ENCODE measurements at places on chromosomes 7 and 10.
A peak's percentile ranks its signal among the peaks of the same experiment; 100 is the strongest.

DNA sequence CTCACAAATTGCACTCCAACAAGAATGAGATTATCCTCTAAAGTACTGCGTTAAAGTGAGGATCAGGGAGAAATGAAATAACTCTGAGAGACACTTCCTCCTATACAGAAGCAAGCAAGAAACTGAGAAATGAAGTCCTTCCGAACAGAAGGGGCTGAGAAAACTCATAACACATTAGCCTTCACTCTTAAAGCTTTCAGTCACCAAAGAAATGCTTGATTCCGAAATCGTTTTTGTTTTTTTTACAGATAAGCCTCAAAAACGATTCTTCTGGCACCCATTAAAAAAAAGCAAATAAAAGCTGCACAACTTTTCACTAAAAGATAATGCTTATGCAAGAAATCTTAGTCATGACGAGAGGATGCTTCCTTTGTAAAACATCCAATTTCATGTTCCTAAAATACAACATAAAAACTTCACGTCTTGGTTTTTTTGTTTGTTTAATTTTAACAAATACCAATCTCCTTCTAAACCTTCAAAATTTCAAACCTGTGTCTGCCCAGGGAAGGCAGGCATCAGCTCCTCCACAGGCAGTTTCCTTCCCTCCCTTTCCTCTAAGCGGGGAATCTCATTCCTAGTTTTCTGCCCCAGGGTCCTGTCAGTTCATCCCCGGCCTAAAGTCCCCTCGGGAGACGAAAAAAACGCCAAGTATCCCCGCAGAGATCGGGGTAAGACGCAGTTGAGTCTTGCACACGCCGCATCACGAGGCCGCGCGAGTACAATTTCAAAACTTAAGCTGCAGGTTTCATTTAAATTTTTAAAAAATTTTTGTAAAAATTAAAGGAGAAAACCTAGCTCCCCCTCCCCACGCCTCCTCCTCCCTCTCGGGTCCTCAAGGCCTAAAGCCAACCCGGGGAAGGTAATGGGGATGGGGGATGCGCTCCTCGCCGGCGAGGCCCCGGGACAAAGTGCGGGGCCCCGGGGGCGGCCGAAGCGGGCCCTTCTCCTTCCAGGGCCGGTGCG is 1.1 kb downstream of the BAZ1B start:
- peak; percentile 21 for DNase-seq

- no peak for DNase-seq
Measured at GRCh38 chr10:123479640-123480039, 186.5 kb upstream of the GPR26 start.

- no peak for DNase-seq
Measured at GRCh38 chr10:34824870-34825269, 9.8 kb upstream of the PARD3 start.

GRCh38 chr10:106661133-106661766 is 503.3 kb downstream of the SORCS1 start:
- DNase-seq: no peak

- no peak for DNase-seq
Measured at GRCh38 chr7:133510326-133511055, 257.6 kb downstream of the EXOC4 start.

DNA sequence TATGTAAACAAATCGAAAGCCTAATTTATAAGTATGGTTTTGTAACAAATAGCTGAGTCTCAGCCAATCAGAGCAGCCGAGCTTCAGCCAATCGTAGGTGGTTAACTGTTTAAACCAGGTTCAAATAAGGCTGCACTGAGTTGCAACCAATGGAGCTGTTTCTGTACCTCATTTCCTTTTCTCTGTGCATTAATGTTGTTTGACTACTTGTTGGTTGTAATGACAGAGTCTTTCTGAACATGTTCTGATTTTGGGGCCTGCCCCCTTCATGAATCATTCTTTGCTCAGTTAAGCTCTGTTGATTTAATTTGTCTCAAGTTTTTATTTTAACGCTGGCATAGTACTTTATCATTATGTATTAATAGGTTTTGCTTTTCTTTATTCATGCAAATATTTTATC is 14.6 kb downstream of the OTUD1 start:
- DNase-seq: no peak

DNA sequence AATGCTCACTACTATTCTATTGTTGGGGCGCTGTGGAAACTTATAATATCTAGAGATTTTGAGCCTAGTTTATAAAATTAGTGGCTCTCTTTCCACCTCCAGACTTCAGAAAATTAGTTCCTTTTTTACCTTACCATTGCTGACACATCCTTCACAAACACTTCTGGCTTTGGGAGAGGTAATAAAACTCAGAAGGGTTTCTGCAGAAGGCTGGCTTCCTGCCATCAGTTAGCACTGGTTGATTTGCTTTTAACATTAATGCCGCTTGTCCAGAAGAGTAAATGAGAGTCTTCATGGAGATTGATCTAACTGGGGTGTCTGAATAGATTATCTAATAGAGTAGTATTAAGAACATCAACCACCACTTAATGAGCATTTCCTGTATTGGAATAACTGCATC is 20.3 kb downstream of the ACSM6 start:
- DNase-seq: no peak

GRCh38 chr7:30699706-30700495 is 17.6 kb upstream of the CRHR2 start:
- DNase-seq: no peak

DNA sequence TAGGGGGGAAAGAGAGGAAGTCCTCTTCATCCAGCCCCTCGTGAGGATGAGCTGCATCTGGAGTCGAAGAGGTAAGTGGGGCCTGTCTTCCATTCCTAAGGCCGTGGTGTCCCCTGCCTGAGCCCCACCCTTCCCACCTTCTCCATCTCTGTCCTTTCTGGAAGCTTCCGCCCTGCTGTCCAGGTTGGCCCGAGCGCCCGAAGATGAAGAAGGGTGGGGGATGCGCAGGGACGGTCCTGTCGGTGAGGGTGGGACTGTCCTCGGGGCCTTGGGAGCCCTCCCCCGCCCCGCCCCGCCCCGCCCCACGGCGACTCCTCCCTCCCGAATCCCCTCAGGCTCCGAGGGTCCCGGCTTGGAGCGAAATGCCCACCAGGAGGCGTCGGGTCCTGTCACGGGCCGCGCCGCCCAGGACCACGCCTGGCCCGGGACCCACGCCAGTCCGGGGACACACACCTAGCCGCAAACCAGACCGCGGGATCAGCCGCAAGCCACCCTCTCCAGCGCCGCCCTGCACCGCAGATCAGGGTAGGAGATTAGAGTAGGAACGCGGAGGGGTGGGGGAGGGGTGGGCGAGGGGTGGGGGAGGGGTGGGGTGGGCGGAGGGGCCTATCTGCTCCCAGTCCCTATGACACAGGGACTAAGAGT is 15.3 kb downstream of the GPRIN2 start:
- peak; percentile 61 for DNase-seq

DNA sequence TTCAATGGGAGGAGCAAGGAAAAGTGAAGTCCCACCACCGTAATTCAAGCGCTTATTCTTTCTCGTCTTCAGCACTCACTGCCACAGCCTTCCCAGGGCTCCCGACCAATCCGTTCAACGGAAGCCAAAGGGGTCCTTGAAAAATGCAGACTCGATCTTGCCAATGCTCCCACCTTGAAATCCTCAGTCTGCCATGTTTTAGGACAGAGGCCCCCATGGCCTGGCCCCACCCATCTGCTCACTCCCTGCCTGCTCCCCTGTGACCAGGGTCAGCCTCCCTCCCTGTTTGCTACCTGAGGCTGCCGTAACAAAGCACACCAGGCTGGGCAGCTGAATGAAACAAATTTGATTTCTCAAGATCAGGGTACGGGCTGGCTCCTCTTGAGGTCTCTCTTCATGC is 3.0 kb upstream of the DNAAF5 start:
- DNase-seq: no peak

- DNase-seq: no peak
Measured at GRCh38 chr10:33142295-33142694, 184.3 kb upstream of the ITGB1 start.

GRCh38 chr7:29764227-29764626 is 42.1 kb upstream of the WIPF3 start:
- DNase-seq: no peak

DNA sequence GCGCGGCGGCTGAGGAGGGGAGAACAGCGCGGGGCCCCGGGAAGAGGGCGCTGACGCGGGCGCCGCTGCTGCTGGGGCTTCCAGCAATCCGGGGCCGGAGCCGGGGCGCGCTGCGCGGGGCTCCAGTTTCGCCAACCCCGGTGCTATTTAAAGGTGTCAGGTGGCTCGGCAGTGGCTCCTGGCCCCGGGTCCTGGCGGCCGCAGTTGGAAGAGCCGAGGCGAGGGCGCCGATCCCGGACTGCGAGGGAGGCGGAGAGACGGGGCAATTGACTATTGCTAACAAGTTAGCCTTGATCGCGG is 347 bp downstream of the LBX1 start:
- no peak for DNase-seq

- DNase-seq: peak; percentile 12
Measured at GRCh38 chr10:84008878-84009277, 130.4 kb upstream of the GHITM start.

DNA sequence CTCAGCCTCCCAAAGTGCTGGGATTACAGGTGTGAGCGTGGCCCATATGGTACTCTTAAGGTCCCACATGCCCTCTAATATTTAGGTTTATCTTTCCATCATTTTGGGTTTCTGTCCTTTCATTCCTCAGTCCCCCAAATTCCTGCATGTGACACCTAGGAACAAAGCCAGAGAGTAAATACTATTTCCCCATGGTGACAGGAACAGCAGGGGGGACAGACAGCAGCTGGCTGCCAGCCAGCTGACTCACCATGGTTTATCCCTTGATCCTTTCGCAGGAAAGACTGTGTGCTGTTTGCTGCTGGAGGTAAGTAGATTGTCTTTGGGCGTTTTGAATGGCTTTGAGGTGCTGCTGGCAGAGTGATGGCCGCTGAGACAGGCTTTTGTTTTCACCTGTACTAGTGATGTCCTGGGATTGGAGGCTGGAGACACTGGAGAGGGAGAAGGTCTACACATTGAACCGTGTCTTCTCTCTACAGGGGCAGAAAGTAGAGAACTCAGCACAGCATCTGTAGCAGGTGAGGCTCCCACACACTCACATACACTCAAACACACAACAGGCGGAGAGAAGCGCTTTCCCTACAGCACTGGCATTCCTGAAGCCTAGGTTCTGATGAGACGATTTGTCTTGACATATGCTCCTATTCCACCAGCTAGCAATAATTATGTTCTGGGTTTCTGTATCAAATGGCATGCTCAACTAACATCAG is 83.7 kb upstream of the EFCAB10 start:
- DNase-seq: peak; percentile 40

GRCh38 chr7:90492250-90492649 is 22.8 kb downstream of the PTTG1IP2 start:
- DNase-seq: no peak

GRCh38 chr10:17671307-17671706 is 27.4 kb downstream of the STAM start:
- no peak for DNase-seq

DNA sequence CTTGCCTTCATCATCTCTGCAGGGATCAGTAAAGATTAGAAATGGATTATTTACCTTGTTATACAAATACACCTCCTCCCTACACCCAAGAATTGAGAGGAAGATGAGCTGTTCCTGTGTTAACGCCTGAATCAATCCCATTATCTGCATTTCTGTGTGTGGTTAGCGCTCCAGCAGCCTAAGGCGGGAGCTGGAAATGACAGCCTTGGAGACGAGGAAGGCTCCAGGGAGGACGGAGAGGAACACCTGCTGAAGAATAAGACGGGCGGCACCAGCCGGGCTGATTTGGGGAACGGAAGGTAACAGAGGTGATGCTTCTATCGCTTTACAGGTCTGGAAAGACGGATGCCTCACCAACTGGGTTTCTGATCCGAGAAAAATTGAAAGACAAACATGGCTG is 34.2 kb upstream of the DDC start:
- DNase-seq: no peak

- DNase-seq: peak; percentile 60
Measured at GRCh38 chr7:120996333-120996987, 7.9 kb downstream of the CPED1 start.

DNA sequence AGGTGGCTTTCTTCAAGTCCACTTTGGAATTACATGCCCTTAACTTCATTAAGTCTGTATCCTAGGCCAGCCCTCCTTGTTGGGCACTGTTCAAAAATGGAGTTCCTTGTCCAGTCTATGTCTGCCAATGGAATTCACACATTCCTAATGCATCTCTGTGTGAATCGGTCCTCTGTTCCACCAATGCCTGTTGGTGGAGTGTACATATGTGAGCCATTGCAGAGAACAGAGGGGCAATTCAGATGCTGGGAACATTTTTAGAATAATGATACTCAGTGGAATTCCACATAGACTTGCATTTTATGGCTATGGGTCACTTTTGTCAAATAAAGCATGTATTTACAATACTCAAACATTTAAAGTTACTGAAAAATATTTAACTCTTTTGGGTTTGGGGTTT is 108.3 kb downstream of the COL28A1 start:
- DNase-seq: no peak

DNA sequence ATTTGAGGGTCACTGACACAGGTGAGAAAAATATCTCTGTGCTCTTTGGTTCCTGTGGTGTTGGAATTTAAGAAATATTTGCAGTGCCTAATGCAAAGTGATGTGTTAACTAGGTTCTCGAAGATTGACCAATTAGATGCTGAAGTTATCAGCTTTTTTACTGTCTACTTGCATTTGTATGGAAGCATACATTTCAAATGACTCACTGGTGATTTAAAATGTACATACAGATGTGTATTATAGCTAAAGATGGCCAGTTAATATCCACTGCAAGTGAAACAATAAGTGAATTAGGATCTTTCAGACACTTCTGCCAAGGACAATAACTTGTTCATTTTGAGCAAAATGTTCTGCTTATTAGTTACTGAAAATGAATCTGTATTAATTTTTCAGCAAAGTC is 205.0 kb downstream of the FANK1 start:
- DNase-seq: no peak

- DNase-seq: no peak
Measured at GRCh38 chr7:45979275-45980180, 58.5 kb upstream of the IGFBP3 start.

DNA sequence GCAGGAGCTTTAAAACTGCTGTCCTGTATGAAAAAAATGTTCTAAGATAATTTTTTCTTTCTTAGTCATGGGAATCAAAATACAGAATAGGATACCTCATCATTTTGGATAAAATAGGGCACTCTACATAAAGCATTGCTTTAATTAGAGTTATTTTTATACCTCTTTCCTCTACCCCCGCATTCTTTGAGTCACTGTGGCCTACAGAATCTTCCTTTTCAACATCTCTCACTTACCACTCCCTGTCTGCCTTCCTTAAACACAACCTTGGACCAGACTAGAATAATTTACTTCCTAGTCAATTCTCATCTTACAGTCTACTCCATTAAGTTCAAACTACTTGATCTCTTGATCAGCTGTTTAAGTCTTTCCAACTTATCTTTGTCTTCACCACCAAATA is 462.3 kb downstream of the PHTF2 start:
- DNase-seq: peak; percentile 42

- no peak for DNase-seq
Measured at GRCh38 chr7:1268866-1269265, 36.2 kb downstream of the UNCX start.

- no peak for DNase-seq
Measured at GRCh38 chr7:148773334-148773733, 74.6 kb downstream of the CUL1 start.
